ENCODE measurements at places on chromosomes 13 and 19.

- DNase-seq: no peak
These were observed 256.5 kb downstream of the UQCRFS1 start for GRCh38 chr19:28956421-28956820.

GRCh38 chr19:50780753-50781435 lies 9.3 kb upstream of the ACP4 start:
- no peak for DNase-seq

- no peak for DNase-seq
These were observed 1.3 kb downstream of the RPS9 start for GRCh38 chr19:54201980-54202379.

DNA sequence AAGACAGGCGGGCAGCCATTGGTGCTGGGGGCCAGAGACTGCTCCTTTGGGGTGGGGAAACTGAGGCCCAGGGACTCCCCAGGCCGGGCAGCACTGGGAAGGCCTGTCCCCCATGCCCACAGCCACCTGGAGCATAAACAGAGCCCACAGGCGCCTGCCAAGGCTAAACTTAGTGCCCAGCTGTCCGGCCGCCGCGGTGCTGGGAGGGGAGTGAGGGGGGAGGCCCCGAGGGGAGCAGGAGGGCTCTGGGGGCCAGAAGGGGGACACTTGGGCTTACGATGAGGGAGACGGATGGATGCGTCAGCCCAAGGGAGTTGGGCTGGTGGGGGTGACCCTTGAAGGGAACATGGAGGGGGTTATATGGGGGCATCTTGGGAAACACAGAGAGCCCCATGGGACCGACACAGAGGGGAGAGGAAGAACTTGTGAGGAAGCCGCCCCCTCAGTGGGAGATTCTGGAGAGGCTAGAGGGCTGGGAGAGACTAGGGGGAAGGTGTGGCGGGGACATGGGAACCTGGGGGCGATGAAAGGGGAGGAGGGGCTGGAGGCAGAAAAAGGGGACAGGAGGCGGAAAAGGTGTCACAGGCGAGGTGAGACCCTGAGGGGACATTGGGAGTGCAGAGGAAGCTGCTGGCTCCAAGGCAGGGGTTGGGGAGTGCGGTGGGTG lies 2.2 kb downstream of the CERS1 start:
- DNase-seq: no peak

GRCh38 chr19:27891411-27891810 lies 1321.5 kb downstream of the UQCRFS1 start:
- DNase-seq: no peak

GRCh38 chr19:47113850-47114651 lies 475 bp upstream of the ZC3H4 start:
- no peak for DNase-seq

GRCh38 chr13:23599083-23599925 lies 29.1 kb downstream of the TNFRSF19 start:
- DNase-seq: no peak

DNA sequence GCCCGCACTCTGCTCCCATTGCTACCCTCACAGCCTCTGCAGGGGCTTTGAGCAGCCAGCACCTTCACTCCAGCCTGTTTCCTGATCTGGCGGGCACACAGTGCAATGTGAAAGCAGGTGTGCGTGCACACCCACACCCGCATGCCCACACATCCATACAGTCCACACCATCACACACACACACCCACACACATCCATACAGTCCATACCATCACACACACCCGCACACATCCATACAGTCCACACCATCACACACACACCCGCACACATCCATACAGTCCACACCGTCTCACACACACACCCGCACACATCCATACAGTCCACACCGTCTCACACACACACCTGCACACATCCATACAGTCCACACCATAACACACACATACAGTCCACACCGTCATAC lies 28.0 kb downstream of the PIAS4 start:
- DNase-seq: no peak

DNA sequence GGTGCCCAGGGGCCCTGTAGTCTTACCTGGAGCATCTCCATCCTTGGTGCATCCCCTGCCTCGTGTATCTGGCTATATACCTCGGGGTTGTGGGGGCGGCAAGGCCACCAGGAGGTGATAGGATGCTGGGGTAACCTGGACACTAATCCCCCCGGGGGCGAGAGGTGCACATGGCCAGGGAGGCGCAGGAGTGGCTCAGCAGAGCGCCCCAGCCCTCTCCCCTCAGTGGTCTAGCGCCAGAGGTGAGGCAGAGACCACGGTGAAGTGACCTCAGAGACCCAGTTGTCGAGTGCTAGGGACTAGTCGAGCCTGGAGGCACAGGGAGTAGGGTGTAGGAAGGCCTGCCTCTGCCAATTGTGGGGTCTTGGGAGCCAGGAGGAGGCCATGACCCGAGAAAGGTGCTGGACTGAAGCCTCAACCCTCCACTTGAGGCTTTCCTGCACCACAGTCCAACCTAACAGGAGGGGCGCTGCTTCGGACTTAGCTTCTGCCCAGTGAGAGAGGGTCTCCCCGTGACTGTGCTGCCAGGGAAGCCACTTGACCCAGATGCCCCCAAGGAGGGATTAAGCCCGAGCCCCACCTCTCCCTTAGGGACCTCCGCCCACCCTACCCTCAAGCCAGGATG lies at the start of gene LHB:
LHB (minus strand) TSS at position 51 of the 625 bp plus-strand sequence; CDS start at position 41, 10 bp downstream.
- DNase-seq: no peak

GRCh38 chr19:43667876-43668405 lies 2.0 kb downstream of the PLAUR start:
- no peak for DNase-seq

- DNase-seq: no peak
These were observed 105.7 kb upstream of the RAP2A start for GRCh38 chr13:97328222-97328790.

DNA sequence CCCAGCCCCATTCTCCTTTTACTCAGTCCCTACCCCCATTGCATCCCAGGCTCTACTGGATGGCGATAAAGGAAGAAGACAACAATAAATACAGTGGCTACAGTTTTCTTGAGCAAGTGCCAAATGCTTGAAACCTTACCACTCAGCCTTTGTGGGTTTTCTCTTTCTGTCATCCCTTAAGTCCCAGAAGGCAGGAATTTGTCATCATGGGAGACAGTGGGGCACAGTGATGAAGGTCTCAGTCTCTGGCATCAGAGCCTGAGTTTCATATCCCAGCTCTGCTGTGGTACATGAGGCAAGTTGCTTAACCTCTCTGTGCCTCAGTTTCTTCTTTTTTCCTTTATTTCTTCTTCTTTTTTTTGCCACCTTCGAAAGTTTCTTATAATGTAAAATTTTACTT lies 5.1 kb upstream of the COMP start:
- DNase-seq: no peak

GRCh38 chr13:49064476-49064875 lies 88.8 kb downstream of the FNDC3A start:
- no peak for DNase-seq

GRCh38 chr19:15534957-15535864 lies 26.9 kb downstream of the CYP4F22 start:
- no peak for DNase-seq

GRCh38 chr19:8167985-8168384 lies 18.6 kb upstream of the FBN3 start:
- no peak for DNase-seq

DNA sequence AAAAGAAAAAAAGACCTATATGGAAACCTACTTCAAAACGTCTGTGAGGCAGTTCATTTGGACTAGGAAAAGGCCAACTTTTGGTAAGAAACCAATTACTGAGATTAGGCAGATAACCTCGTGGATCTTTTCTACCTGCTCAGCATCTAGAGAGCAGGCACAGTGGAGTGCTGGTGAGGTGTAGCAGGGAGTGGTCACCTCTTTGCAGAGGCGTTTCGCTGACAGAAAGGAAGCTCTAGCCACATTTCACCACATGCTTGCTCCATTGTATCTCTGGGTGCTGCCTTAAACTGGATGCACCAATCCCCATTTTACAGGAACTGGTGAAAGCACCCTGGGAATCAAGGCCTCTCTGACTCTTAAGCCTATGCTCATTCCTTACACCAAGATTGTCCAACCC lies 360.5 kb downstream of the LIG4 start:
- DNase-seq: no peak

- no peak for DNase-seq
These were observed 40.3 kb downstream of the MPHOSPH8 start for GRCh38 chr13:19673473-19674430.

GRCh38 chr13:99124794-99125316 lies 75.8 kb upstream of the UBAC2 start:
- no peak for DNase-seq

DNA sequence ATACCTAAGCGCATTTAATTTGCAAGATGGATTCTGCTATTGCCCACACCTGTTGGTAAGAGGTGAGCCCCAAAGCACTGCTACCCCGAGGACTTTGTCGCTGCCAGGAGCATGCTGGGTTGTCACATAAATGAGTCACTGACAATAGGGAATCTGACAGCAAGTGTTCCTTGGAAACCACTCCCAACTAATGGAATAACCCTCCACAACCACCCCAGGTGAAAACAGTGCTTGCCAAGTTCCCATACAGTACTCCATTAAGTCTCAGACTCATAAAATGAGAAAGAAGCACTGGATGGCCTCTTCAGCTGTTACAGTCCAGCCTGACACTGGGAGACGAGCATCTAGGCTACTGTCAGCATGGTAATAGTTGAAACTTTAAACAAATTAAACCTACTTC lies 108.6 kb downstream of the EFNB2 start:
- DNase-seq: no peak

- no peak for DNase-seq
These were observed 165.2 kb downstream of the STK24 start for GRCh38 chr13:98411617-98412265.

DNA sequence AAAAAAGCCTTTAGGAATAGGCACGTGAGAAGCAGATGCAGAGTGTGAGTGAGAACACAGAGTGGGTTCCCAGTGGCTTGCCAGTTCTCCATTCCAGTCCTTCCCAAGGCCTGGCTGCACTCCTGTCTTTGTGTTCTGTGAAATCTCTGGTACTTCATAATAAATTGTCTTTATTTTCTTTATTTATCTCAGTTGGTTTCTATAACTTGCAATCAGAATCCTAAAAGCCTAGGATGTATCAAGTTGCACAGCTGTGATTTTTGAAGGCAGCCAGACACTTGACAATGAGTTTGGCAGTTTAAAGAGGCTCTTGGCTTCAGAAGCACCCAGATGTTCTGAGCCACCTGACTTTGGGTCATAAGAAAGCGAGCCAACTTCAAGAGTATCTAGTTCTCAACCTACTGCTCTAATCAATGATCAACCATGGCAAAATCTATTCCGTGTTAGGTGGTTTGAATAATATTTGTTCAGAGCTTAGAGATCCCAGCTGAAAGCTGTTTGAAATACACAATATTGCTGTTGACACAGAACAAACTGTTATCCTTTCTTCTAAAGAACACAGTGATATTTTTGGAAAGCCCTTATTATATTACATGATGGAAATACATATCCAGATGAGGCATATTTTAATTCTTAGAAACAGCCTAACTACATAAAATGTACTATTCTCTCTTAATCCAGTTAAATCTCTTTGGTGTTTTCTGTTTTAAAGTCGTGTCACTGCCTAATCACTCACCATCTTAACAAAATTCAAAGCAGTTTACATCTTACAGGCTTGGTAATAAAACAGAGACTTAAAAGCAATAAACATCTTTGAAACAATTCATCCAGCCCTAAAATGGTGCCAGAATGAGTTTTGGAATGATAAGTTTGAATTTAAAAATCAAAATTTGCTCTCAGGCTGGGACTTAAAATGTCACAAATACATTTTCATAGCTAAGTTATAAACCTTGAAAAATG lies 483.0 kb upstream of the NBEA start:
- no peak for DNase-seq

DNA sequence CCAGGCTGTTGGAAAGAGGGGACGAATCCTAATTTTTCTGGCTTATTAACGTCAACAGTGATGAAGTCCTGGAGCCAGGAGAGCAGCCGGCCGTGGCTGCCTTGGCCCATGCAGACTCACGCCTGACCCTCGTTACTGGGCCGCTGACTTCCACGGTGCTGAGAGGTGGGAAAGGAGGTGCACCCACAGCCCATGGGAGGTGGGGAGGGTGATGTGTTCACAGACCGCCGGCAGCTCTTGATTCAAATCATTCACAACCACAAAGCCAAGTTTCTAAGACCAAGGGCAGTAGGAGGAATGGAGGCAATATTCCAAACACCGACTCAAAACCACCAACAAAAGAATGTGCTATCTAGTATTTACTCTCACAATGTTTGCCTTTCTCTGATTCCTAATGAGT lies 24.3 kb downstream of the COL4A2 start:
- DNase-seq: no peak

DNA sequence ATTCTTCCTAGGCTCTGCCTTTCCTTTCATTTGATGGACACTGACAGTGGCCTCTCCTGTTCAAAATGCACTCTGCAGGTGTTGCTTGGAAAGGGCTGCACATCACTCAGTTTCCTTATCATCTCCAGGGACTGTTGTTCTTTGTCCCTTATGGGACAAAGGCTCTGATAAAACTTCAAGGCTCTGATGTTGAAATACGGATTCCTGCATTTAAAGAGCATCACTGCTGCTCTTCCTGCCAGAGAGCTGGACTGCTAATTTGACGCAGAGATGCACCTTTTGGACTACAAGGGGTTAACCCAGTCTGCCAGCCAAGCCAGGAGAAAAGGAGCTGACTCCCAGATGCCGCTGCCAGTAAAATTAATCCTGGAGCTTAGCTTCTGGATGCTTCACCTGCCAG lies 952.1 kb downstream of the DIAPH3 start:
- DNase-seq: no peak

All from D721Med (cell line).